ENCODE measurements at places on chromosomes 6 and 20. TPM values are rescaled to one million over a fixed set of nuclear protein-coding genes. Genes with fewer than 3 reads are reported as not detected.

DNA sequence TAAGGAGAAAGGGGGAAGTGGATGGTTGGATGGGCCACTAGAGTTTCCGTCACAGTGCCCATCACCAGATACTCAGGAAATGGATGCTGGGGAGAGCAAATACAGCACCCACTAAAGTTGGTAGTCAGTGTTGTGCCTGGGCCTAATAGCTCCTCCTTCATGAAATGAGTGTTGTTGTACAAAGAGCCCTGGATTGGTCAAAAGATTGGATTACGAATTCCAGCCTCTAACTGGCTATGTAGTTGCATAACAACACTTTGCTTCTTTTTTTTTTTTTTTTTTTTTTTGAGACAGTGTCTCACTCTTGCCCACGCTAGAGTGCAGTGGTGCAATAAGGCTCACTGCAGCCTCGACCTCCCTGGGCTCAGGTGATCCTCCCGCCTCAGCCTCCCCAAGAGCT lies 27.4 kb downstream of the KCNG1 start:
- no peak overlapping the region for H3K4me3 ChIP-seq
- no peak overlapping the region for H3K27ac ChIP-seq

- H3K36me3 ChIP-seq, result 0 out of 2 replicates have a peak, but pooled peaks cover 5% of the 10 kb centered on the region
- no peak overlapping the region for H3K27ac ChIP-seq
- DNase-seq, result no peak
- no peak overlapping the region for H3K4me3 ChIP-seq
- peaks cover 4% of the 10 kb centered on the region for H3K27me3 ChIP-seq
These were observed 21.7 kb upstream of the GMNN start for GRCh38 chr6:24752917-24753492.

GRCh38 chr6:17448165-17448564 lies 54.8 kb downstream of the CAP2 start:
- H3K36me3 ChIP-seq, result no peaks in the 10 kb centered on the region
- no peak for DNase-seq
- no peak overlapping the region for H3K4me3 ChIP-seq
- H3K4me1 ChIP-seq, result no peaks in the 10 kb centered on the region

DNA sequence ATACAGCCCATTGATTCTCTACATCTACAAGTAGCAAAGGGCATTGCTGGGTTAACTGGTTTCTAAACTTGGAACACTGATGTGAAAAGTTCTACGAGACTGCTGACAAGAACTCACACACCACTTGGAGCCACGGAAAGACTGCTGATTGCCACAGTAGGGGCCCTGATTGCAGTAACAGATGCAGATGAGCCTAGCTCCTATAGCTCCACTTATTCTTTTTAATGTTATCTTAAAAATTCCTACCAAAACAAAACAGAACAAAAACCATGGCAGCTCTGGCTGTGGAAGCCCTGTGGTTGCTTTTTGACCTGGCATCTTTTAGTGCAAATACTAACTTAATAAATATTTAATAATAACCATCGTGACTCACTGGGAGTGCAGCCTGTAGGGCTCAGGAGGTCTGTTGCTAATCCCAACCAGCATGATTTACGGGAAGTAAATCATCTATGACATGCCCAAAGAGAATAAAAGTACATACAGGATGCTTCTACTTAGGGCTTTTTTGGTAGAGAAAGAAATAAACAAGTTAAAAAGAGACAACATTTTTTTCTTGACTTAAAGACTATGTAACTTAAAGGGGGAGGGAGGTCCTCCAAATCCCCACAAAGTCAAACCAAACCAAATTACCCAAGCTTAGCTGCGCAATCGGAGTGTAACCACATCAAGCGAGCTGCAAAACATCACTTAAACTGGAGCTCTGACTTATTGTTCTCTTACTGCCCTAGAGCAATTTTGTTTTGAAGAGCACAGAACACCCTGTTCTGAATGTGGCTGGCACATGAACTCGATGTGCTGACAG lies 87.2 kb downstream of the FKBP5 start:
- H3K4me1 ChIP-seq, result peaks cover 36% of the 10 kb centered on the region
- H3K4me3 ChIP-seq, result peak overlapping the region; percentile 25
- H3K27ac ChIP-seq, result peak overlapping the region; percentile 31
- H3K27me3 ChIP-seq, result no peaks in the 10 kb centered on the region

DNA sequence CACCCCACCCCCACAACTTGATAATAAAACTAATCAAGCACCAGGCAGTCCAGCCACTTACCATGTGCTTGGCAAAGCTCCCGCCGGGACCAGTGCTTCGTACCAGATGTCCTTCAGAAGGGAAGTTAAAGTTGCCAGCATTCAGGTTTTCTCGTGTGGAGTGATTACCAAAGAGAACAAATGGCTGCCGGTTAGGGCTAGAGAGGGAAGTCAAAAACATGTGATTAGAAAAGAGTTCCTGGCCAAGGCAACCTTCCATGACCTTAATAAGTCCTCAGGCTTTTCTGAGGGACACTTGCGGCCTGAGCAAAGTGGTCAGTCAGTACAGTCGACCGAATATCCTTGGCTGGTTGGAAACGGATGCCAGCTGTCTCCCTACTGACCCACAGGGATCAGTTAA lies 67.0 kb downstream of the DNAAF9 start:
- no peak overlapping the region for H3K27ac ChIP-seq
- H3K4me1 ChIP-seq, result no peaks in the 10 kb centered on the region
- DNase-seq, result no peak

- H3K4me1 ChIP-seq, result no peaks in the 10 kb centered on the region
- DNase-seq, result no peak
- no peaks in the 10 kb centered on the region for H3K36me3 ChIP-seq
- H3K27me3 ChIP-seq, result no peaks in the 10 kb centered on the region
- no peak overlapping the region for H3K27ac ChIP-seq
These were observed 711.8 kb upstream of the MAP3K7 start for GRCh38 chr6:91298543-91299145.

DNA sequence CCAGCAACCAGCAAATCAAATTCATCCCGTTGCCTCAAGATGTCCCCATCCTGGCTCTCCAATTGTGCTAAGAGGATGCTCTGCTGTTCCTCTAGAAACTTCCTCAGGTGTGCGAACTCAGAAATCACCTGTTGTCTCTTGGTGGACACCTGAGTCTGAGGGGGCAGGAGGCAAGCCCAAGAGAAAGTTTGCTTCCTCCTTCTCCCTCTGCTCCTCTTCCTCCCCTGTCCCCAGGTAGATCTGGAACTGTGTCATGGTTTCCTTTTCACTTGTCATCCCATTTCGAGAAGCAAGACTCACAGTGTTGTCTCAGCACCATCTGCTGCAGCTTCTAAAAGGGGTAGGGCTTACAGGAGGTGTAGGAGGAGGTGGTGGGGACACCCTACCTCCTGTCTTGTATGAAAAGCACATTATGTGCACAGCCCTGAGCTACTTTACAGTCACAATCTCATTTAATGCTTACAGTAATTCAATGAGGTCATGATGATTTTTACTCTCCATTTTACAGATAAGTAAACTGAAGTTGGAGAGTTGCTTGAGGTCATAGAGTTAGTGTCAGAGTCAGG lies 2.5 kb downstream of the TRIM10 start:
- DNase-seq, result no peak
- no peaks in the 10 kb centered on the region for H3K36me3 ChIP-seq

- H3K4me3 ChIP-seq, result no peak overlapping the region
- no peaks in the 10 kb centered on the region for H3K4me1 ChIP-seq
- H3K36me3 ChIP-seq, result no peaks in the 10 kb centered on the region
- no peak overlapping the region for H3K27ac ChIP-seq
- no peak for DNase-seq
- no peaks in the 10 kb centered on the region for H3K27me3 ChIP-seq
These were observed 314.5 kb downstream of the COL12A1 start for GRCh38 chr6:74891349-74891831.

- H3K36me3 ChIP-seq, result peaks cover 11% of the 10 kb centered on the region
- no peak for DNase-seq
- H3K27ac ChIP-seq, result no peak overlapping the region
- peak overlapping the region; percentile 94 for H3K4me3 ChIP-seq
These were observed 636 bp downstream of the RTF2 start for GRCh38 chr20:56469077-56469449.

DNA sequence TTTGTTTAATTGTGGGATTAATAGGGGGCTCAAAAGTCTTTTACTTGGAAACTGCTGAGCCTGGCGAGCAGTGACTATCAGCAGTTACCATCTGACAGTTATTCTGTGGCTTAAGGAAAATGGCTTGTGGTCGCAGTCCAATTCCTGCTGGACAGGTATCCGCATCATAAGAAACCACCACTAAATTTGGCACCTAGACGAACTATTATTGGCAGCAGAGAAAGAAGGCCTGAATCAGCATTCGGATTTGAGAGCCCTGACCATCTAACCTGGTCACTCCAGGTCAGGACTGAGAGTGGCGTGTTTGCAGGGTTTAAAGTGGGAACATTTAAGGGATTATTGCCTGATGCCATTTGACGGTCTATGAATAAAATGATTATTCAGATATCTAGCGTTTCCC lies 146.4 kb downstream of the RPS12 start:
- no peaks in the 10 kb centered on the region for H3K27me3 ChIP-seq
- no peaks in the 10 kb centered on the region for H3K4me1 ChIP-seq
- no peaks in the 10 kb centered on the region for H3K36me3 ChIP-seq
- no peak overlapping the region for H3K4me3 ChIP-seq
- H3K27ac ChIP-seq, result no peak overlapping the region

TRPC4AP gene
- total RNA-seq, result 41.3 TPM

MYBL2 gene
- total RNA-seq, result 30.8 TPM

AVP gene
- total RNA-seq, result not detected

SLC23A2 gene
- total RNA-seq, result 34.5 TPM

ENPP5 gene
- total RNA-seq, result not detected

NECAB3 gene
- total RNA-seq, result 89.2 TPM

HLA-DQB2 gene
- not detected for total RNA-seq

SLC13A3 gene
- total RNA-seq, result not detected

MLN gene
- not detected for total RNA-seq

TP53TG5 gene
- not detected for total RNA-seq
